BJ (cell line): ENCODE measurements at places on chromosomes 5 and 9.

- DNase-seq, result no peak
These were observed 454.3 kb downstream of the KDM4C start for GRCh38 chr9:7212101-7212500.

DNA sequence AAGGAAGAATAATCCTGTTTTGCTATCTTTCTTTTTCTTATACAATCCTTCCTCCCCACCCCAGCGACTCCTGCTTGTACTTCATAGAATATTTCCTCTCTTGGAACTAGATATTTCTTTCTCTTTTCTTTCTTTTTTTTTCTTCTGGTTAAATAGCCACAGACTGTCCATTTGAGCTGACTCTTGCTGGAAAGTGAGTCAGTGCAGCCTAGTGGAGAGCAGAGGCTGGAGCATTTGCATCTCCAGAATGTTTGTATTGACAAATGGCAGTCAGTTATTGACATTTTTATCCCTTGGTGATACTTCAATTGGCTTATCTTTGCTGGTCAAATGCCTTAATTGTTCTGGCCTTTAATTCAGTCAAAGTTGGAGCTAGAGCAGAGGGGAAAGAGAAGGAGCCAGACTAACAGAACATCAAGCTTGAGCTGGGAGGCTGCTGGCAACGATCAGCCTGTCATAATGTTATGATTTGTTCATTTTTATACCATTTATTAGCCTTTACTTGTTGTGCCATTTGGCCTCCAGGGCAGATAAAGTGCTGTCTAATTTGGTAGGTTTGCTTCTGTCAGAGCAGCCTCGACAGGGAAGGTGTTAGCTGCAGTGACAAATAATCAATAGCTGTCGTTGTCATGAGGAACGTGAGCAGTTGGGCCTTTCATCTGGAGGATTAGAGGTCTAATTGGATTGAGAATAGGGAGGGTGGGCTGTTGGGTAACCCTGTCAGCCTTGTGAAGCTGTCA is 69.0 kb downstream of the INVS start:
- DNase-seq, result no peak

DNA sequence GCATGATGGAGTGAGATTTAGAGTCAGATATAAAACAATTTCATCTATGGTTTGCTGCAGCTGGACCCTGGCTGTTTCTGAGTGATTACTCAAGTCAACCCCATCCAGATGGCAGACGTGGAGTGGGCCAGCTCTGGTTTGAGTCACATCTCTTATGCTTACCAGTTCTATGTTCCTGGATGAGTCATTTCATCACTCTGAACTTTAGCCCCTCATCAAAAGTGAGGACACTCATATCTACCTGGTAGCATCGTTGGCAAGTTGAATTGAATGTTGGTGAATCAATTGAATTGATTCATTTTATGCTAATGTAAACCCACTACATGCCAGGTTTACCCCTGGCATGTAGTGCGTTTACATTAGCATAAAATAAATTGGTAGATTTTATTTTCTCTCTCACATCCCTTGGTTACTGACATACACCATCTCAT is 176.4 kb downstream of the FGF18 start:
- peak; percentile 5 for DNase-seq

- DNase-seq, result no peak
These were observed 47.0 kb upstream of the F2RL1 start for GRCh38 chr5:76771705-76772405.

- DNase-seq, result peak; percentile 32
These were observed 19.9 kb downstream of the ABITRAM start for GRCh38 chr9:108953983-108954574.

- DNase-seq, result no peak
These were observed 3.9 kb downstream of the SPARC start for GRCh38 chr5:151682751-151683331.

DNA sequence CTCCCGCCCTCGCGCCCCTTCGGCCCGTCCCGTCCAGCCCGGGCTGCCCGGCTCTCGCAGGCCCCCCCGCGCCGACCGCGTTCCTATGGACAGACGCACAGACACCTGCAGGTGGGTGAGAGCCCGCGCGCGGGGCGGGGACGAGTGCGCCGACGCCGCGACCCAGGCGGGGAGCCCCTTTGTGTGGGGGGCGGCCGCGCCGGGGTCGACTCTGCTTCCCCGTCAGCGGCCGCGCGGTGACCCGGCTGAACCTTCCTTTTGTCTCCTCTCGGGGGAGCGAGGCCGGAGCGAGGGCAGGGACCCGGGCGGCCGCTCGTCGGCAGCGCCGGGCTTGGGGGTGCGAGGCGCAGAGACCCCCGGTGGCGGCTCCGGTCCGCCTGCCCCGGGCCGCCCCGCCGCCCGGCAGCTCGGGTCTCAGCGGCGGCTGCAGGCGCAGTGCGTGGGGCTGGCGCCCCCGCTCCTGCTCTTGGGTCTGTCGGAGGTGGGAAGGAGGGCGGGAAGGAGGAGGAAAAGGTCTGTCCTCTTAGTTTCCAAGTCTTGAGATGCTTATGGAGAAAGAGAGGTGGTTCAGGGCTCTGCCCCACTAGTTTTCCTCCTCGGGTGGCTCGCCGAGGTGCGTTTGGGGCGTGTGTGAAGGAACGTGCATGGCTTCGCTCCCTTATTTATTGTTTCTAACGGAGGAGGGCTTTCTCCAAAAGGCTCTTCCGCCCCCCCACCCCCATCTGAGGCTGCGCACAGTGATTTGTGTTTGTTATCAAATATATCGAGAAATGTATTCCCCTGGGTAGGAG is 576 bp downstream of the KIAA1958 start:
- DNase-seq, result no peak

- no peak for DNase-seq
These were observed 278.1 kb downstream of the ICE1 start for GRCh38 chr5:5700549-5700948.

DNA sequence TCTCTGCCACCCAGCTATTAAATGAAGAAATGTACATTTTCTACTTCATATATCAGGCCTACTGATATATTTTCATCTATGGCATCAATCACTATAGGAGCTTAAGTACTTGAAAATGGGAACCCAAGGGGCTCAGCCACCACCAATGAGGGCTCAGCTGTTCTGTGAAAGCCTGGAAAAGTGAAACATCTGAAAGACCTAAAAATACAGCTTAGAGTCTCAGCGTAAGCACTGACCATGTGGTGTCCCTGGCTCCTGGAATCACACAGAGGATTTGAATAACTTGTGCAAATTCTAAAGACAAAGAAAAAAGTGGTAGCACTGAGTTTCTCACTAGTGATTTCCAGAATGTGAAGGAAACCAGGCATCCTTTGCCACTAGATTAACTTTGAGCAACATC is 64.5 kb downstream of the PTPRD start:
- no peak for DNase-seq

DNA sequence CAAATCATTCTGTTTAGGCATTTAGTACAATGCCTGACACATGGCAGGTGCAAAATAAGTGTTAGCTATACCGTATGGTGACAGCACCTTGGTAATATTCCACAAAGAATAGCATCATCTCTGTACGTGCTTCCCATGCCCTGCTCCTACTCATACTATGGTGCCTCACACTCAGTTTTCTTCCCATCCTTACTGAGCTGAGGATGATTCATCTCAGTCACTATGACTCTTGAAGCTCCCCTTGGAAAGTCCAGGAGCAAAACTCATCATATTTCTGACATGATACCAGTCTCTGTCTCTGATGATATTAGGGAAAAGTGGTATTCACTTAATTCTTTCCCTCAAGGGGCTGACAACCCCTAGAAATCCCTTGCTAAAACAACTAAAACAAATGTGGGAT is 423.3 kb downstream of the EFNA5 start:
- DNase-seq, result no peak
